ENCODE measurements at places on chromosomes 1 and 21.

DNA sequence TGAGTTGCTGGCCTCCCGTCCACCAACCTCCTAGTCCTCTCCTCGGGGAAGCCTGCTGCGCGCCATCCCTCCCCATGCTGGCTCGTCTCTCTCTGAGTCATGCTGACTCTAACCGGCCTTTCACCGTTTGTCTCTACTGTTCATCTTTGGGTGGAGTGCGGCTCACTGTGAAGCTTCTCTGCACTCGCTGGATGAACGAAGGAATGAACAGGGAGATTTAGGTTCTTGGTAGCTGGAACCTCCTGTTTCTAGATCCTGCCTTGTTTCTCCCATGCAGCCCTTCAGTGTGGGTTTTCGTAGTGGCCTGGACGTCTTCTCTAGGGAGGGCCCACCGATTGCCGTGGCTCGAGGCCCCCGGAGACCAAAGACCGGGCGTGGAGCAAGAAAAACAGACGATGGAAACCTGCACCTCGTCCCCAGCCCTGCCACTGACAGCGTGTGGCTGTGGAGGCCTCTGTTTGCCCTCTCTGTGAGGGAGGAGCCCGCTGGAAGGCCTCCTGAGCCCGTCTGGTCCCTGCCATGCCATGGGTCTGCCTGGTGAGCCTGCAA lies 227.6 kb upstream of the C1orf174 start:
- no peak for DNase-seq

- DNase-seq = no peak
These were observed 15.1 kb downstream of the AIDA start for GRCh38 chr1:222697203-222697602.

- DNase-seq = no peak
These were observed 55.8 kb downstream of the SSBP3 start for GRCh38 chr1:54350360-54350759.

GRCh38 chr1:238191170-238191569 lies 300.4 kb upstream of the ZP4 start:
- no peak for DNase-seq

DNA sequence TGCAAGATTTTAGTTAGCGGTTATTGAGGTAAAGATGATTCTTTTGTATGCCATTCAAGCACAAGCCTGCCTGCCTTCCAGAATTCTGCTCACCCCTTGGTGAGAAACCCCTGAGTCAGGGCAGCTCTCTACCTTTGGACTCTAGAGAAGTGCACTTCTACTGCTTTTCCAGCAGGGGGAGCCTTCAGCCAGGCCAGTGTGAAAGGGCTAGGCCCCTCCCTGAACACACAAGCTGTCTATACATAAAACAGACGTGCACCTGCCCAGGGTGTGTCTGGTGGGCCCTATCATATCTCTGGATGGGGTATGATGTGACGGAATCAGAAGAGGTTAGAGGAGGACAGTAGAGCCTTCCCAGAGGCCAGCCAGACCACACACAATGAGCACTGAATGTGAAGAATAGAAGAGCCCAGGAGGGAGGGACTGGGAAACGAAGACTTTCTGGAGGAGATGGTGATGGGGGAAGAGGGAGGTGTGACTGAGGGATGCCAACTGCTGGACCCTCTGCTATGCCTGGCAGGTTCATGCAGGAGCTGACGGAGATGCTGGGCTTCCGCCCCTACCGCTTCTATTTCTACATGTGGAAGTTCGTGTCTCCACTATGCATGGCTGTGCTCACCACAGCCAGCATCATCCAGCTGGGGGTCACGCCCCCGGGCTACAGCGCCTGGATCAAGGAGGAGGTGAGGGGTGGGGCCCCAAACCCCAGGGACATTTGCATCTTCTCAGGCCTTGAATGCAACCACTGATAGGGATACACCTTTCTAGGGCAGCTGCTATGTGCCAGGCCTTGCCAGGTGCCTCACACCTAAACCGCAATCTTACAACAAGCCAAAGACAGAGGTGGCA lies 13.0 kb upstream of the KCNC4 start:
- peak; percentile 50 for DNase-seq

- no peak for DNase-seq
These were observed 62.3 kb downstream of the HLCS start for GRCh38 chr21:36904093-36904666.

GRCh38 chr1:231885209-231885854 lies 258.7 kb downstream of the DISC1 start:
- no peak for DNase-seq

DNA sequence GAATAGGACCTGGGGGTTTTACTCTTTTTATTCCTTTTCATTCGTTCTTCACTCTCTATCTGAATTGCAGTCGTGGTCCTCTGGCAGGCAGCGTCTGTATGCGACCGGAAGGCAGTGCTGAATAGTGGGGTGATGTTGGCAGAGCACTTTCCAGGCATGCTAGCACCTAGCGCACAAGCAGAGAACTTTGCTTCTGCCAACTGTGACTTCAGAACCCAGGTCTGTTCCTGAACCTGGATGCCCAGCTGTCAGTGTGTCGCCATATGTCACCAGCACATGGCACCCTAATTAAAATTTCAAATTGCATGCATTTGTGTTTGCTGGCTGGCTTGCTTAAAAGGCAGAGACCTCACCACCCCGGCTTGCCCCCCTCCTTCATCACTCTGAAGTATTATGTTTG lies 116.2 kb downstream of the NFIA start:
- DNase-seq = no peak

DNA sequence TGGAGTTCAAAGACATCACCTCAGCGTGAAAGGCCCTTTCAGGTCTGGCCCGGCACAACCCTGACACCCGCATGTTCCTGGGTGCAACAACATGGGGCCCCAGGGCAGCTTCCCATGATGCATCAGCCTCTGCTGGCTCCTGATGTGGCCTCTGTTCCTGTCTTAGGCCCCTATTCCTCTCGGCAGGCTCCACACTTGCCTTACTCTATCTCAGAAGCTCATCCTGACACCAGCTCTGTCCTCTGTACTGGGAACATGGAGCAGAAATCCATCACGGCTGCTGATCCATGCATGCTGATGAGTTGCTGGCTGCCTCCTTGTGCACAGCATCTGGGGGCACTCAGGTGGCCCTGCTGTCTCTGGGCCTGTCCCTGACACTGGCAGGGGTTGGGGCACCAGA lies 74.6 kb downstream of the ADARB1 start:
- no peak for DNase-seq

DNA sequence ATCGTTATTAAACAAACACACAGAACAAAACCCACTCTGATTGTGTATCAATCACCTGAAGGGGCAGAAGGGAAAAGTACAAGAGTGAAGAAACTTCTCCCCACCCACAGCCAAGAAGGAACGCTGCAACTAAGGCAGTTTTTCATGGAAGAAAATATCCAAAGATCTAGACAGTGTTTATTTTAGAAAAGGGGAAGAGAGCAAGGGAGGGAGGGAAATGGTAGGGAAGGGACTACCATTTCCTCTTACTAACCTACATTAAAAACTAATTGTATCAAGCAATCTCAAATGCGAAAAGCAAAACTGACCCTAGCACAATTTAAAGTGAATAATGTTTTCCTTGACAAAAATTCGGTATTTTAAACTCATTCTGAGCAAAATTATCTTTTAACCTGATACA lies 3.5 kb downstream of the NRIP1 start:
- no peak for DNase-seq

GRCh38 chr1:198153103-198153502 lies 3.7 kb upstream of the NEK7 start:
- DNase-seq = peak; percentile 67

- peak; percentile 41 for DNase-seq
These were observed 12.9 kb downstream of the PLA2G2F start for GRCh38 chr1:20151906-20152598.

- DNase-seq = no peak
These were observed 1333.9 kb downstream of the AMY1C start for GRCh38 chr1:105083611-105084010.

GRCh38 chr1:227816750-227817446 lies 1.4 kb downstream of the PRSS38 start:
- no peak for DNase-seq

DNA sequence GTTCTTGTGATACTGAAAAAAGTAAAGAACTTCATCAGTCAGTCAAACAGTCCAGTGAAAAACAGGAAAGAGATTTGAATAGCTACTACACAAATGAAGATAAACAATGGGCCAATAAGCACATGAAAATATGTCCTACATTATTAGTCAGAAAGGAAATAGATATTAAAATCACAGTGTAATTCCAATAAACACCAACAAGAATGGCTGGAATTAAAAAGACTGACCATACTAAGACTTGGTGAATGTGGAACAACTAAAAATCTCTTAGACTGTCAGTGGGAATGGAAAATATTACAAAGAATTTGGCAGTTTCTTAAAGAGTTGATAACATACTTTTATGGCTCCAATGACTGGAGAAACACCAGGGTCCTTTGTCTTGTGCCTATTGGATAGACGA lies 241.8 kb upstream of the USP24 start:
- no peak for DNase-seq

- no peak for DNase-seq
These were observed 888 bp upstream of the SNRPE start for GRCh38 chr1:203860396-203861025.

DNA sequence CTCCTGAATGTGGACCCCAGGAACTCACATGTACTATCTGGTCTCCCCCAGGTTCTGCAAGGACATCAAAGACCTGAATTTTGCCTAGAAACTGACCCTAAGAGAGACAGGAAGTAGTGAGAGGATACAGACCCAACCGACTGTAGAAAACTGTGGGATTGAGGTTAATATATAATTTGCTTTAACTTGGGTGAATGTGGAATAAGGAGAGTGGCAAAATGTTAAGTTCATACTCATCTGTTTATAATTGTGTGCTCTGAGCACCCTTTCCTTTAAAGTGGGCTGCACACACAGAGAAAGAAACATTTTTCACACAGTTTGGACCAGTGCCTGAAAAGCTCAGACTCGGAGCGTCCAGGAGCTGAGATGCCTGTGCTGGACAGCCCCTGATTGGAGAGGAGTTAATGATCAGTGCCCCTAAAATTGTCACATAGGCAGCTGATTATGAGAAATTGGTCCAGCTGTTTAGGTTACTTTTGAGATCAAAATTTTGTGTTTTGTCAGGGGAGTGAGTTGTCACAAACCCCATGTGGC lies 37.2 kb downstream of the ROR1 start:
- DNase-seq = no peak

DNA sequence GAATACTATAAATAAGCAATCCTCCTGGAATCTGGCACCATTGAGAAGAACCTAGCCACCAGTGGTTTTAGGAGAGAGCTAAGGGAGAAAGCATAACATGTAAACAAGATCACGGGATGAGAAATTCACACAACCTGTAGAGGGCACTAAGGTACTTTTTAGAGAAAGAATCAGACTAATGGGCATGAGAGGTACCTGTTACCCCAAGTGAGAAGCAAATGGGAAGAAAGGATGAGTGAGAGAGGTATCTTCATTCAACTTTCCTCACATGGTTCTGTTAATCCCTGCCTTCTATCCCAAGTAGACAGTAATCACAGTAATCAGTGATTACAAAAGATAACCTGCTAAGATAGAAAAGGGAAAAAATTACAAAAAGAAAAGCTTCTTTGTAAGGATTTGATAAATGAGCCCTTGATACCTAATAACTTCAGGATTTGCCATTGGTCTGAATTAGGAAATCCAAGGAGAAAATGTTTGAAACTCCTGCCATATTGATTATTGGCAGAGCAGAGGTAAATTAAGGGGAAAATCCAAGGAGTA lies 251.1 kb upstream of the ADGRL2 start:
- DNase-seq = peak; percentile 23

GRCh38 chr1:174800876-174801275 lies 198.9 kb upstream of the CACYBP start:
- no peak for DNase-seq

- no peak for DNase-seq
These were observed 11.6 kb downstream of the TINAGL1 start for GRCh38 chr1:31587720-31588423.

DNA sequence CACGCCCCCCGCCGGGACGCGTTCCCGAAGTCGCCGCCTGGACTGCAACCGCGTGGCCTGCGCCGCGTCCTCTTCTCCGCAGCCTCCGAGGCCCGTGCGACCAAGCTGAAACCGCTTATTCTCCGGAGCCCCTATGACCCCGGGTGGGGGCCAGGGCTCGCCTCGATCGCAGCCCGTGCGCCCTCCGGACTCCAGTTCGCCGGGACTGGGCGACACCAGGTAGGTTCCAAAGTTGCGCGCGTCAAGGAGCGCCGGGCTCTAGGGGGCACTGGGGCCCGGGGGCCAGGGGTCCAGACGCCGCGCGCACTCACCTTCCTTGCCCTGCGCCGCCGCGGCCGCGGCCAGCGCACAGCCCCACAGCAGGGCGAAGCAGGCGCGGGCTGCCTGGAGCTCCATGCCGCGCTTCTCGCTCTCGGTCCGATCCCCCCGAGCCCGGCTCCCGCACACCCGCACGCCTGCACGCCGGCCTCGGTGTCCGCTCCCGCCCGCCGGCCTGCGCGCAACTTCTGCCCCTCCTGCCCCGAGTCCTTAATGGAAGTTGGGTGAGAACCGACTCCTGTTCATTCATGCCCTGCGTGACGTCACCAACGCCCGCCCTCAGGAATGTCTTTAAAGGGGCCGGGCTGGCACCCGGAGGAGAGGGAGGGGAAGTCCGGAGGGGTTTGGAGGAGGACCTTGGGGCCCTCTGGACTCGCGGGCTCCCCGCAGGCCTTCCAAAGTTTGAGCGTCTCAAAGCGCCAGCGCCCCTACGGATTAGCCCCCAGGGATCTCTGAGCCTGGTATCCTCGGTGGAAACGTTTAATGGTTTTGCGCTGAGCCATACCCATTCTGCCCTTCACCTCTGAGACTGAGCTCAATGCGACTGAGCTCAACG lies at the start of gene EPHA2:
TSS of gene EPHA2 (minus strand) at position 533 of the 874 bp plus-strand sequence. CDS start at position 396, 137 bp downstream.
- no peak for DNase-seq

DNA sequence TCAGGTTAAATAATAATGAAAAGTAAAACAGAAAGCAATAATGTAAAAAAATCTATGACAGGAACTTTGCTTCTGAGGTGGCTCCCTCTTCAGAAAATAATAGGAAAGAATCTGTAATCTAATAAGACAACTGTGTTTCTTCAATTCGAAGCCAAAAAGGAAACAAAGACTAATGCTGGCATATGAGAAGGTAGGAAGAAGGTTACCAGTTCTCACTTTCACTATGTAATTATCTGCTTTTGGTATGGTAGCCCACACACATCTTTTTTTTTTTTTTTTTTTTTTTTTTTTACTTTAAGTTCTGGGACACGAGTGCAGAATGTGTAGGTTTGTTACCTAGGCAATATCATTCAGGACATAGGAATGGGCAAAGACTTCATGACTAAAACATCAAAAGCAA lies 47.1 kb downstream of the COP1 start:
- no peak for DNase-seq

- no peak for DNase-seq
These were observed 859.3 kb downstream of the KCNT2 start for GRCh38 chr1:195748969-195749368.

- no peak for DNase-seq
These were observed 120.7 kb upstream of the MARK1 start for GRCh38 chr1:220407191-220407590.

DNA sequence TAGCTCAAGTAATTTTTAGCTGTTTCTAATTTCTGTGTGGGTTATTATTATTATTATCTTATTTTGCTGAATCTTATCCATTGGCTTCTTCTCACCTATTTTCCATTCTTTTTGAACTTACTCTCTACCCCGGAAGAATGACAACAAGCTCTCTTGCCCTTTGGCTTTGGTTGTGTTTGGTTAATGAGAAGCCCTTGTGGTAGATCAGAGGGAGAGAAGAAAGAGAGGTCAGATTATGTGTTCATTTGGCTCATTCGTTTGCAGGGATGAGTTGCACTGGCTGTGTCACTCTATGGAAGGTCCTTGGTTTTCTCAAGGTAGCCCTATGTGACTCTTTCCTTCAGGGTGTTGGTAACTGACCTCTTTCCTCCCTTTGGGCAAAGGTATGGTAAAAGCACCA lies 391.9 kb downstream of the LMO4 start:
- DNase-seq = no peak

GRCh38 chr1:30615816-30616590 lies 107.4 kb downstream of the MATN1 start:
- no peak for DNase-seq

GRCh38 chr1:231969076-231969475 lies 342.5 kb downstream of the DISC1 start:
- DNase-seq = peak; percentile 16
